ENCODE measurements at places on chromosomes 12 and 14.

- no peak for DNase-seq
These were observed 1096.6 kb downstream of the BCL11B start for GRCh38 chr14:98175436-98175835.

GRCh38 chr12:98408681-98409080 lies 106.7 kb upstream of the TMPO start:
- DNase-seq, result no peak

GRCh38 chr12:98425859-98426258 lies 89.5 kb upstream of the TMPO start:
- no peak for DNase-seq

GRCh38 chr12:31749024-31749704 lies 20.3 kb upstream of the AMN1 start:
- DNase-seq, result peak; percentile 97

DNA sequence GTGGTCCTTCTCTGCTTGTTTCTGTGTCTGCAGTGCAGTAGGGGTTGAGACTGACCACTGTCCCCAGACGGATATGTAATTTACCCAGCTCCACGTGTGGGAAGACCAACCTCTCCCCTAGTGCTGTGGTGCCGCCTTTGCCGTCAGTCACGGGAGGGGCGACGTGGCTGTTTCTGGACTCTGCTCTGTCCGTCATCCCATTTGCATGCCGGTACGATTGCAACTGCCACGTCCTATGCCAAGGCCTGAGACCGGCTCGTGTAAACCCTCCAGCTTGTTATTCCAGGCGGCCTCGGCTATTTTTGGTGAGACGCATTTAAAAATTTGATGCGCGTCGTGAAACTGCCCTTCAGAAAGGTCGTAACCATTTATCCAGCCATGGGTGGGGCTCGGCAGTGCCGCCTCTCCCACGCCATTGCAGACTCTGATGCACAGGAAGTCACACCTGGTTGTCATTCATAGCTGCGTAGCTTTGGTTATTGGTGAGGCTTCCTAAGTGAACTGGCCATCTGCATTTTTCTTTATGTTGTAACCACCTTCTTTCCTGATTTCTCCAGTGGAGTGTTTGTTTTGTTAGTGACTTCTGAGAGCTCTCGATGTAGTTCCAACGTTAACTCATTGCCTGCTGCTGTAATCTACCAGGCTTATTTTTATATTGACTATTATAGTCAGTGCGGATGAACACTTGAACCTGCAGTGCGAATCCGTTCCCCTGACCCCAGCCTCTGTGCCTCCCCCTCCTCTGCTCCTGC lies 75.1 kb downstream of the ADGRD1 start:
- DNase-seq, result no peak

GRCh38 chr14:75489480-75489837 lies 32.8 kb upstream of the BATF start:
- peak; percentile 32 for DNase-seq

GRCh38 chr14:61147381-61147821 lies 133.7 kb downstream of the TMEM30B start:
- DNase-seq, result peak; percentile 16

GRCh38 chr12:107467716-107468115 lies 217.9 kb upstream of the PWP1 start:
- no peak for DNase-seq

- DNase-seq, result no peak
These were observed 210.0 kb downstream of the PPM1H start for GRCh38 chr12:62724947-62725451.

- DNase-seq, result no peak
These were observed 42.0 kb upstream of the PRICKLE1 start for GRCh38 chr12:42631513-42631912.

Data from NCI-H1105 (cell line).